Activated CD4-positive, alpha-beta T cell treated with anti-CD3 and anti-CD28 coated beads for 1 hour (primary cell): ENCODE measurements at places on chromosomes 6 and 20.

DNA sequence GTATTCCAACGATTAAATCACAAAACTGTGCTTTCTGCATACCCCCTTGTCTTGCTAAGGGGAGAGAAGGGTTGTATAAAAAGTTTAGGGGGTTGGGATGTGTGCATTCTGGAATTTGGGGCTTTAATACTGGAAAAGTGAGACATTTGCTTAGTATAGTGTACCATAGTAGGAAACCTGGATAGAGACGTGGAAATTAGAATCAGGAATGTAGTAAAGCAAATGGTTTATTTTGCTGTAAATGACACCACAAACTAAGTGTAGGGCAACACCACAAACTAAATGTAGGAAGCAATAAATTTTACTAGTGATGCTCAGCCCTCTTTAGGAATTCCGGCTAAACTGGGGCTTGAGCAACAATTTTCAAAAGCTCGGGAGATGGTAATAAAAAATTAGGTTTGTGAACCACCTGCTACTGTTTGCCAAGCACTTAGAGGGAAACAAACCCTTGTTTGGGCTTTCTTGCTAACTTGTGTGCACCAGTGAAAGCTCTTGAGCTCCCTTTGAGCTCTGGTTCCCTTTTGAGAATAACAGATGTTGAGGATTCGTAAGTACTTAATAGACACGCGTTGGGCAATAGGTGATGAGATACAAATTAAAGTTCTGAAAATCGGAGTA is 13.8 kb downstream of the BRD2 start:
- no peak for DNase-seq

DNA sequence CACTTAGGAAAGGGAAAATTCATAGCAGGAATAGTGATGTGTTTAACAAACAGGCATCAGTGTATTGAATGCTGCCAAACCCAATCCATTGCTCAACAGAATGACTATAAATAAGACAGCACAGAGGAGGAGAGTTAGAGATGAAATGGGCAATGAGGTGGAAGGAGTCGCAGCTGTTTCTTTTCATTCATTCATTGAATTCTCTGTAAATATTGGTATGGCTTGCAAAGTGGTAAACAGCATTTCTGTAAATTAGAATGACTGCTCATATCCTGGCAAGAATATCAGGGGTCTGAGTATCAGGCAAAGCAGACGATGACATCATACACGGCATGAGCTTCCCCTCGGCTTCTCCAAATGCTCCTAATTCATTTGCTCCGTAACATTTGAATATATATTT is 703.6 kb upstream of the SLC35B3 start:
- DNase-seq, result no peak

GRCh38 chr20:49964964-49965780 is 17.6 kb upstream of the SNAI1 start:
- DNase-seq, result no peak

DNA sequence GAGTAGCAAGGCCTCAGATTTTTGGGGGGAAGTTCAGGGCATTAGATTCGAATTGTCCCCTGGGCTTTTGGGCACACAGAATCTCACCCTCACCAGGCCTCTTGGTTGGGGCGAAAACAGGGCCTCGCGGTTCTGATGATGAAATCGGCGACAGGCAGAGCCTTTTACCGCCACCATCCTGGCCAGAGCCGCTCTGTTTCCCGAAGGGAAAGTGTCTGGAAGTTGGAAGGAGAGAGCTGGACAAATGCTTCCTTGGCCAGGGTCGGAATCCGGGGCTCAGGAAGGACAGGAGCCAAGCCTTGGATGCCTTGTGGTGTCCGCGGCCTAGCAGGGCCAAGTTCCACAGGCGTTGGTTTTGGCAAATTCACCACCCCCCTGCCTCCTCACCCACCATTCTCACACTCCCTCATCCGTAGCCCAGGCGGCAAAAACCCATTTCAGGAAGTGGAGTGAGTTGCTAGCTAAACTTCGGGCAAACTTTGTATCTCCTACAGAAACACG is 3.5 kb upstream of the TFAP2A start:
- DNase-seq, result no peak

DNA sequence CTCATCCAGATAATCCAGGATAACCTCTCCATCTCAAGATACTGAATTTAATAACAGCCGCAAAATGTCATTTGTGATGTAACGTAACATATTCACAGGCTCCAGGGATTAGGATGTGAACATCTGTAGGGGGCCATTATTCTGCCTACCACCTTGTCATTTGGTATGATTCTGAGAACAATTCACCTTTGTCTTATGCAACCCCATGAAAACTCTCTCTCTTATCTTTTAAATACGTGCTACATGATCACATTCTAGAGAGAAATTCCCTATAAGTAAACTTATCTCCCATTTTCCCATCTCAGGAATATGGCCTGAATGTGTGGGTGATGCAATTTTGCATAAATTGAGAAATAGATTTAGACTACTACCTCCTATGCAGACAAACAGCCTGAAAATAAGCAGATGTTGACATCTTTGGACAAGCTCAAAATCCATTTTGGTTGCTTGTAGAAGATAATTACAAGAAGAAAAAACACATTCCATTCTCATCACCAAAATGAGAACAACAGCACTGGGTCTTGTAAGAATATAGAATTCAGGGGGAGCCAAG is 255.4 kb upstream of the STXBP5 start:
- no peak for DNase-seq

GRCh38 chr20:59776626-59777330 is 156.7 kb downstream of the SYCP2 start:
- no peak for DNase-seq

- DNase-seq, result no peak
Measured at GRCh38 chr6:56739836-56740815, 97.4 kb upstream of the DST start.

GRCh38 chr6:156884306-156884705 is 107.1 kb downstream of the ARID1B start:
- DNase-seq, result no peak

GRCh38 chr6:6686748-6687601 is 98.5 kb downstream of the LY86 start:
- no peak for DNase-seq

DNA sequence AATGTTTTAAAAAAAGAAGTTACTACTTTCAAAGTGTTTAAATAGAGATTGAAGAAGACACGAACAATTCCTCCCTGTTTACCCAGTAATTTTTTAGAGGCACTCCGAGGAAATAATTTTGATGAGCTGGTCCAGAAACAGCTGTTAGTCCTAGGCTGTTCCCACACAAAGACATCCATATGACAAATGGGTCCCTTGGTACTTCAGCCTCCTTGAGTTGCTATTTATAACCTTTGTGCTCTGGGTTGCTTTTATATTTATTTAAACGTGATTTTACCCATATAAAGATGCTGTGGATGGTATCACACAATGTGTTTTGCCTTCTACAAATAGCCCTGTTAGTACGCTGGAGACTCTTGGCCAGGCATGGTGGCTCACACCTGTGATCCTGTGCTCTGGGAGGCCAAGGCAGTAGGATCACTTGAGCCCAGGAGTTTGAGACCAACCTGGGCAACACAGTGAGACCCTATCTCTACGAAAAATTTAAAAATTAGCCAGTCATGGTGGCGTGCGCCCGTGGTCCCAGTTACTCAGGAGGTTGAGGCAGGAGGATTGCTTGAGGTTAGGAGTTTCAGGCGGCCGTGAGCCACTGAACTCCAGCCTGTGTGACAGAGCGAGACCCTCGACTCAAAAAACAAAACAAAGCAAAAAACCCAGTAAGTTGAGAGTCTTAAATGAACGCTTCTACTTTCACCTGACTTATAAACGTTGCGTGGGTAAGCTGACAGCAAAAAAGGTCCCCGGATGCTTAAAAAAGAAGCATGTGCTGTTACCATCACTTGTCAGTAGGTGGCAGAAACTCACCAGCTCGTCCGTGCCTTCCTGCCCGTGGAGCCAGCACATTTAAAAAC is 56.9 kb upstream of the ARMH2 start:
- peak; percentile 52 for DNase-seq

DNA sequence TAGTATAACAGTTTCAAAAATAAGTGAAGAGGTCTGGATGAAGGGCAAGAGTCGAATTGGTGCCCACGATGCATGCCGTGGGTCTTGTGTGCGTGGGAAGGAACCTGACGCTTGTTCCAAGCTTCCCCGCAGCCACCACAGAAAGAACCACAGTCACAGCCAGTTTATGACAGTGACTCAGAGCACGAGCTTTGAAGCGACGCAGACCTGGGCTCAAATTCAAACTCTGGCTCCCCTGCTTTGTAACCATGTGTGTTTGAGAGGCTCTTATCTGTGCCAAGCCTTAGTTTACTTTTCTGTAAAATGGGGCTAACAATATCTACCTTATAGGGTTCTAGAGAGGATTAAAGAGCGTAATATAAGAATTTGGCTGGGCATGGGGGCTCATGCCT is 65.5 kb downstream of the SYNJ2 start:
- DNase-seq, result peak; percentile 38

DNA sequence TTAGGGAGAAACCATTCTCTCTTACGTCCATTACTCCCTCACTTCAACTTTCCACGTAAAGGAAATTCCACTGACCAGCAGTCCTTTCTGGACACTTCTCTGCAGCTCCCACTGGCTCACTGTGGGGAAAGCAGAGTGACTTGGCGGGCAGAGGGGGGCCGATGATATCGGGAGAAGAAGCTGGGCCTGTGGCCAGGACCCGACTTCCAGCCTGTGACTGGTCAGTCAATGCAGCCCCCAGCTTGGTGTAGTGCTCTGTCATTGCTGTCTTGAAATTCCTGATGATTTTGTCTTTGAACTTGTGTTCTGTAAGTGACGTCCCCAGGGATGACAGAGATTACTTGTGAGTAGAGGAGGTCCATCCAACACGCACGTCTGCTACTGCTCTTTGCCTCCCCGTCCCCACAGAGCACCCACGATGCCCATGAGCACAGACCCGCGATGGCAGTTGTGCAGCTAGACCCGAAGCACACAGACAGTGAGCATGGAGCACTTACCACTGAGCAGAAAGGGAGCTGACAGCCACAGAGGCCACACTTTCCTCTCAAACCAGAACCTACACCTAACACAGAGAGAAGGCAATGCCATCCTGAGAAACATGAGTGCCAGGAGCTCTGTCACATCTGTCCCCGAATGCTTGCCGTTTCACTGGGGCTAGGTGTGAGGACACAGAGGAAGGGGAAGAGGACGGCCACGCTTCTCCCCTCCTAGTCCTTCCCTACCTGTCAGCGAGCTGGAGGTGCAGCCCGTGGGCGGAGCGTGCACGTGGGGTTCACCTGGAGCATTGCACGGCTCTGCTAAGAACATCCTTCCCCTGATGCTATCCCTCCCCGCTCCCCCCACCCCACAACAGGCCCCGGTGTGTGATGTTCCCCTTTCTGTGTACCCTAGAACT is 25.7 kb downstream of the DACT2 start:
- DNase-seq, result no peak

DNA sequence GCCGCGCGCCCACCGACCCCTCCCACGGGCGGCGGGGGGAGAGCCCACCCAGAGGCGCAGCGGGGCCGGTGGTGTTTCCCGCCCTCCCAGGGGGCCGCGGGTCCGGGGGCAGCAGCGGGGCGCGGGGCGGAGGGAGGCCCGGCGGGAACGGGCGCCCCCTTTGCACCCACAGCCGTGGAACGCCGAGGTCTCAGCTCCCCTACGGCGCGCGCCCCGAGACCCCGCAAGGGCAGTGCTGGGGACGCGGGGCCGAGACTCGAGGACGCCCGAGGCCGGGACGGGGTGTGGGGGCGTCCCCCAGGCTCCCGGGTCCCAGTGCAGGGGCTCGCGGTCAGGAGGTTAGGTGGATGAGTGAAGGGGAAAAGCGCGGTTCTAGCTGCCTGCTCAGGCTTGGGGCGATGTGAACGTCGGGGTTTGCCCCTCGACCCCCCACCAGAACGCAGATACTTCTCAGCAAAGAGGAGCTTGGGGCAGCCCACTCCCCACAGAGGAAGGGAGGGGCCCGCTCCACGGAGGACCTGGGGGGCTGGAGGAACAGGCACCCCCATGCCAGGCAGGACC is 65.5 kb upstream of the BHLHE23 start:
- no peak for DNase-seq

- DNase-seq, result no peak
Measured at GRCh38 chr6:7671581-7671980, 54.3 kb upstream of the BMP6 start.

- no peak for DNase-seq
Measured at GRCh38 chr6:88167352-88167937, 1.3 kb upstream of the CNR1 start.

DNA sequence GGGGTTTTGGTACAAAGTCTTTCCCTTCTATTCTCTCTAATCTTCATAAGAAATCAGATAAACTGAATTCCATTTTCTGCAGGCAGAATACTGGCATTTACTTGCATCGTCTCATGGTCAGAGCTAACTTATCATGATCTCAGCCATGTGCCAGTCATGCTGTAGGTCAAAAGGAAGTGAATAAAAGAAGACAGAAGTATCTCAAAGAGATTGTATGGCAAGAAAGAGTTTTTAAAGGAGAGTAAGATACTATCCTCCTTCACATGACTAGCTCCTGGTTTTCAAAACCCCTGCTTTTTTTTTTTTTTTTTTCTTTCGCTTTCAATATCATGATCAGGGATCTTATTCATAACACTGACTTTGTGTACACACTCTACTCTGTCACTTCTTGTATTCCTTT is 398.3 kb downstream of the C6orf118 start:
- DNase-seq, result no peak

DNA sequence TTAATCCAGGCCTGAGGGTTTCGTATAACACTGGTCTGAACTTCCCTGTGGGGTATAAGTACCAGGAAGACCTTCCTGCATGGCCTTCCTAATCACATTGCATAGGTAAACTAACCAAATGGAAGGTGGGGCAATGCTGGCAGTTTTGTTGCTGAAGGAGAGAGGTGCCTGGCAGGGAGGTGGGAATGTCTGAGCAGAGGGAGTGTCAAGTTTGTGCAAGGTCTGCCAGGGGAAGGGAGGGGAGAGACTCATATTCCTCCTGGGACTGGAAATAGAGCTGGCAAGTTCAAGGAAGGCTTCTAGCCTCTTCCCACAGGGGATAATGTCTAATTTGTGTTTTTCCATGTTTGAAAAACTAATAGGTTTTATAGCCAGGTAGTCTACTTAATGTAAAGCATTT is 70.6 kb downstream of the HDDC2 start:
- DNase-seq, result no peak

- no peak for DNase-seq
Measured at GRCh38 chr6:106751501-106752252, 122.3 kb downstream of the QRSL1 start.

DNA sequence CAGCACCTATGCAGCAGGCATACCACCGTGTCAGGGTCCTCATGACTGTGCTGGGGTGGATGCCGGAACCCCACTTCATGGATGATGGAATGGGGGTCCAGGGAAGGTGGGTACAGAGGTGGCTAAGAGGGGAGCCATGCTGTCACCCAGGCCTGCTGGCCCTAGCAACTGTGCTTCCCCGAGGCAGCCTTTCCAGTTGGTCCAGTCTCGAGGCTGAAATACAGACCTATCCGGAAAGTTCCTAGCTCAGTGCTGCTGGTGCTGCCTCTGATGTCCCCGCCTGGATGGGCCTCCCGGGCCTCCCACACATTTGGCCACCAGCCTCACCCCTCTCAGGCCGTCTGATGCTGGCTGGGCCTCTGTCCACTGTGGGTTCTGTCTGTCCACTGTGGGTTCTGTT is 17.4 kb downstream of the SIRPA start:
- DNase-seq, result no peak

DNA sequence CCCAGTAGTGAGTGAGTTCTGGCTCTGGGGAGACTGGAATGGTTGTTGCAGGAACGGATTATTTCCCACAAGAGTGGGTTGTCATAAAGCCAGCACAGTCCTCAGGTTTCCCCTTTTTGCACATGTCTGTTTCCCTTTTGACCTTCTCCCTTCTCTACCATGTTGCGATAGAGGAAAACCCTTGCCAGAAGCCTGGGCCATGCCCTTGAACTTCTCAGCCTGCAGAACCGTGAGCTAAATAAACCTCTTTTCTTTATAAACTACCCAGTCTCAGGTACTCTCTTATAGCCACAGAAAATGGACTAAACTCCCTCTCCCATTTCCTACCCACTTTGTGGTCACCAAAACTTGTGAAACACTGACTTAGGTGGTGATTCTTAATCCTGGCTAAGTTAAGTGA is 7.2 kb upstream of the PPP1R16B start:
- no peak for DNase-seq
